M059J (cell line): ENCODE measurements at places on chromosomes 2 and 18. TPM values are rescaled to one million over a fixed set of nuclear protein-coding genes. Genes with fewer than 3 reads are reported as not detected.

The CNTNAP5 gene
- total RNA-seq = 0.05 TPM in 1 of 2 replicates, not detected in the other

The DNAH6 gene
- 0.02 TPM in 1 of 2 replicates, not detected in the other for total RNA-seq

- no peak for DNase-seq
Measured at GRCh38 chr2:24080701-24081100, 3.9 kb downstream of the TP53I3 start.

- DNase-seq = no peak
Measured at GRCh38 chr2:160328811-160329527, 128.9 kb upstream of the ITGB6 start.

DNA sequence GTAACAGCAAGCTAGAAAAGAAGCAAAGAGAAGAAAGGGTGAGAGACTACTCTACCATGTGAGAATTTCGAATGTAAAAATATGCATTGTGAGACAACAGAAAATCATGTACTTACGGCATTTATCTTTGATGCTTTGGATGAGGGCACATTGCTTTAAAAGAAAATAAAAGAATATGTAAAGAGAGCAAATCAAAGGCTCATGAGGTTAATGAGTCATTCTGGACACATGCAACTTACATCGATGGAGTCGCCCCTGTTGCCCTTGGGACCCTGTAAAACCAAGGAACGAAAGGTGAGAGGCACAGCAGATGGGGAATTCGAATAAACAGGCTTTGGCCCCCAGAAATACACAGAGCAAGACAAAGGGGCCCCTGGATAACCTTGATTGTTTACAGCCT, 69.0 kb downstream of the COL6A3 start:
- DNase-seq = no peak
